Fibroblast of the conjunctiva (primary cell): ENCODE measurements at places on chromosomes 2 and 18.

DNA sequence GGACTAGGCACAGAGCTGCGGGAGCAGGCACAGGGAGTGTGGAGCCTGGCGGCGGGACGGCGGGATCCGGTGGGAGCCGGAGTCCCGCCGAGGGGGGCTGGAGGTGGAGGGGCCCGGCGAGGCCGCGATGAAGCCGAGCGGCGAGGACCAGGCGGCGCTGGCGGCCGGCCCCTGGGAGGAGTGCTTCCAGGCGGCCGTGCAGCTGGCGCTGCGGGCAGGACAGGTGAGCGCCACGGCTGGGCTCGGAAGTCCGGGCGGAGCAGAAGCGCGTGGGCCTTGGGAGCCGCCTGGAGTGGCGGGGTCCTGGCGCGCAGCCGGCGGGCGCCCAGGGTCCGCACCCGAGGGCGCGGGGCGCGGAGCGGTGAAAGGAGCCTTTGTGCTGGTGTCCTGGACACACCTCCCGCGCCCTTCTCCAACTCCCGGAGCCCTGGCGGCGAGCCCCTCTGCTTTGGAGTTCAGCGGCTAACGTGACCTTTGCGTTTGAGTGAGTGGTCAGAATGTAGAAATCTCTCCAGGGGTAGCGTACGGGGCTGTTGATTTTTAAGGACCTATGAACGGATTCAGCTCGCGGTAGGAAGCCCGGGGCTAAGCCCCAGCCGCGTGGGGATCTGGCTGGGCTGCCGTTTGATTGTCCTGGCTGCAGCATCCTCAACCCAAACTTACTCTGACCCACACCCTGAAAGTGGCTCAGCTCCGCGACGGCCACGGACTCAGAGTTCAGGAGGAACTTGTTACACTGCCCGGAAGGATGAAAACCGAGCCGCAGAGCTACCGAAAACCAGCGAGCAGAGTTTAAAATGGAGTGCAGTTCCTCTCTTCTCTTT is 448 bp downstream of the IMPA2 start:
- no peak for DNase-seq

DNA sequence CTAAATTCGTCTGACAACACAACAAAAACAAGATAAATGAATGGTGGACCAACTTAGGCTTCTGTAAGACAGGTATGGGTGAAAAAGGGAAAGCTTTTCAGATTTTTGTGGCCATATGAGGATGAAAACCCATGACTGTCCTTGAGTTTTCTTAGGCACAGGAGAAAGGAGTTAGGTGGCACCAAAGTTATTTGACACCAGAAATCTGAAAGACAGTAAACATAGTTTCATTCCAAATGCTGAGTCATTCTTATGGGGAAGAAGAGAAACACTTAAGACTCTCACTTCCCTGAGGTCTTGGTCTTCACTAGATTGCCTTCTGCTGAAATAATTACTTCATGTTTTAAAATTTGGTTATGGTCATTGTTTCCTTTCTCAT is 5.2 kb upstream of the GPD2 start:
- no peak for DNase-seq

DNA sequence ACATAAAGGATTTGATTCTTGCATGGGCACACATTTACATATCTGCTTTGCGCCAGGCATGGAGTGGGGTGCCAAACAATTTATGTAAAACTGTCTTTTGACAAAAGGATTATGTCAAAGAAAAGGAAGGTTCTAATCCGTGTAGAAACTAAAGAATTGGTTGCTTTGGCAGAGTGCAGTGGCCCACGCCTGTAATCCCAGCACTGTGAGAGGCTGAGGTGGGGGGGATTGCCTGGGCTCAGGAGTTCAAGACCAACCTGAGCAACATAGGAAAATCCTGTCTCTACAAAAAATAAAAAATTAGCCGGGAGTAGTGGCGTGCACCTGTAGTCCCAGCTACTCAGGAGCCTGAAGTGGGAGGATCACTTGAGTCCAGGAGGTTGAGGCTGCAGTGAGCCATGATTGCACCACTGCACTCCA is 1.1 kb upstream of the MTERF4 start:
- DNase-seq, result no peak

GRCh38 chr2:149720615-149721014 is 133.0 kb upstream of the MMADHC start:
- DNase-seq, result no peak

- no peak for DNase-seq
These were observed 114.3 kb downstream of the CACNB4 start for GRCh38 chr2:151984424-151985083.

DNA sequence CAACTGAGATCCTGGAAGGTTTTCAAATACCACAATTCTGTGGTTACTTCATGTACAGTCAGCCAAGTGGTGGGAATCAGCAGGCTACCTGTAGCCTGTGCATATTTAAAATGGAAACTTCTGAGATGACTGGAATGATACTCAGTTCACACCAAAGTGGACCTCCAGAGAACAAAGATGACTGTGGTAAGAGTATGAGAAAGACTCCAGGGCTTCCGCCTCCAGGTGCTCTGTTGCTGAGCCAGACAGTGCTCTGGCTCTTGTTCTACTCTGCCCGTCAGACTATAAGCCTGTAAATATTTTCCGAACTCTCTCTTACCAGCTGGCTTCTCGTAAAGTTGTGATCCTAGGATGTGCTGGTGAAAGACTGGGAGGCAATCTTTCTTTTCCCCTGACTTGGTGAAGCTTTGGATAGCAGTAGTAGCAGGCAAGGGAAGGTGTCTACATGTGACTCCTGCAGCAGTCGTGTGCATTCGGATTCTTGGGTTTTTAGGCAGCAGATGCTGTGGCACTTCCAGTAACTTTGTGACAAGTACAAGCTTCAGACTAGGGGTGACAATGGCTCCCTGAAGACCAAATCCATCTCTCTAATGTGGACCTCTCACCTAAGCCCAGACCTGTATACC is 23.1 kb downstream of the ST3GAL5 start:
- no peak for DNase-seq

DNA sequence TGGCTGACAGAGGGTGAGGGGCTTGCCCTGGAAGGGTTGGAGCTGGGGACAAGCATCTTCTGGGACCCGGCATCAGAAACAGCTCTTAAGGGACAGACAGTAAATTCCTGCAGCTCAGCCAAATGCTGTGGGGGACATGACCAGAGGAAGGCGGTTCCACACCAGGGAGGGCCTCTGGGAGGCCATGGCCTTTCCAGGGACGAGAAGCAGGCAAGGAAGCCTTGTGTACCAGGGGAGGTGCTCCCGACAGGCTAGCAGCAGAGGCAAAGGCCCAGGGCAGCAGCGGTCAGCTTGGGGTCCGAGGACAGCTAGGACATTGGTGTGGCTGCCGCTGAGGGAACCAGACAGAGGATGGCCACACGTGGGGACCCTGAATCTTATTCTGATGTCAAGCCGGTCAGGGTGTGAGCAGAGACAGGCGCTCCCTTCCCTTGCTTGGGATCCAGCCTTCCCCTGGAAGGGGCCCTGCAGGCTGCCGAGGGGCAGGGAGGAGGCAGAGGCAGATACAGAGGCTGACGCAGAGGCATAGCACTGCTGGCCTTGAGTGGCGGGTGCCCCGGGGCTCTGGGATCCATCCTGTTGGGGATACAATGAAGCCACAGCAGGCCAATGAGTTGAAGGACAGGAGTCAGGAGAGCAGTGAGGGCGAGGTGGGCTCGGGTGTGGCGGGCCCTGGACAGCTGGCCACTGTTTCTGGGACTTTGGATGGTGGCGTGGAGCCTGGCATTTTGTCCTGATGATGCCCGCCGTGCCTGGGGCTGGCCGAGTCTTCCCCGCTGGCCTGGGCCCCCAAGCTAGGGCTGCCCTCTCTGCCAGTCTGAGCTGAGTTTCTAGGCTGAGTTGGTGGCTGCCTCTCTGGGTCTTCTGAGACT is 64.1 kb upstream of the GPC1 start:
- no peak for DNase-seq

DNA sequence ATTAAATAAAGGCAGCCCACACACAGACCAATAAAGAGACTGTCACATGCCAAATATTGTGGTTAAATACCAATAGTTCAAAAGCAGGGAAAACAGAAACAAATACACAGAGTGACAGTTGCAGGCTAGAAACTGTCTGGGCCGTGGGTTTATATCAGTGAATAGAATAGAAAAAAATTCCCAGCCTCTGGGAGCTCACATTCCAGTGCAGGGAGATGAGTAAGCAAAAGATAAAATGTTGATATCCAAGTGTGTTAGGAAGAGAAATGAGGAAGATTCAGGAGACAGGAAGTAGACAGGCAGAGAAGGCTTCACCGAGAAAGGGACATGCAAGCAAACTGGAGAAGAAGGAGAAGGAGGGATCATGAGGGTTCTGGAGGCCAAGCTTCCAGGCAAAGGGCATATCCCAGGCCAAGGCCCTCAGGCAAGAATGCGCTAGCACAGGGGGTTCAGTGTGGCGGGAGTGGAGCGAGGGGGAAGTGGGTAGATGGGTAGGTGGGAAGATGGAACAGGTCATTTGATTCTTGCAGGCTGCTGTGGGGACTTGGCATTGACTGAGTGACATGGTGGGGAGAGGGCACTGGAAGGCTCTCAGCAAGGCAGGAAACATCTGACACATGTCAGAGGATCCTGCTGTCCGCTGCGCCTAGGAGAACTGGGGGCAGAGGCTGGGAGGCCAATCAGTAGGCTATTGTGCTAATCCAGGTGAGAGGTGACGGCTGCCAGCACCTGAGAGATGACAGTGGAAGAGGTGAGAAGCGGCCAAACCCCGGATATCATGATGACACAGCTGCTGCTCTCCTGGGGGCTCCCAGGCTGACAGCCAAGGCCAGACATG is 89.2 kb downstream of the ZBTB7C start:
- DNase-seq, result no peak

- DNase-seq, result no peak
These were observed 69.8 kb upstream of the CD302 start for GRCh38 chr2:159867567-159868361.

GRCh38 chr2:220127311-220127710 is 499.9 kb downstream of the SLC4A3 start:
- DNase-seq, result no peak

- no peak for DNase-seq
These were observed 92.0 kb downstream of the SMIM21 start for GRCh38 chr18:75335511-75335910.

DNA sequence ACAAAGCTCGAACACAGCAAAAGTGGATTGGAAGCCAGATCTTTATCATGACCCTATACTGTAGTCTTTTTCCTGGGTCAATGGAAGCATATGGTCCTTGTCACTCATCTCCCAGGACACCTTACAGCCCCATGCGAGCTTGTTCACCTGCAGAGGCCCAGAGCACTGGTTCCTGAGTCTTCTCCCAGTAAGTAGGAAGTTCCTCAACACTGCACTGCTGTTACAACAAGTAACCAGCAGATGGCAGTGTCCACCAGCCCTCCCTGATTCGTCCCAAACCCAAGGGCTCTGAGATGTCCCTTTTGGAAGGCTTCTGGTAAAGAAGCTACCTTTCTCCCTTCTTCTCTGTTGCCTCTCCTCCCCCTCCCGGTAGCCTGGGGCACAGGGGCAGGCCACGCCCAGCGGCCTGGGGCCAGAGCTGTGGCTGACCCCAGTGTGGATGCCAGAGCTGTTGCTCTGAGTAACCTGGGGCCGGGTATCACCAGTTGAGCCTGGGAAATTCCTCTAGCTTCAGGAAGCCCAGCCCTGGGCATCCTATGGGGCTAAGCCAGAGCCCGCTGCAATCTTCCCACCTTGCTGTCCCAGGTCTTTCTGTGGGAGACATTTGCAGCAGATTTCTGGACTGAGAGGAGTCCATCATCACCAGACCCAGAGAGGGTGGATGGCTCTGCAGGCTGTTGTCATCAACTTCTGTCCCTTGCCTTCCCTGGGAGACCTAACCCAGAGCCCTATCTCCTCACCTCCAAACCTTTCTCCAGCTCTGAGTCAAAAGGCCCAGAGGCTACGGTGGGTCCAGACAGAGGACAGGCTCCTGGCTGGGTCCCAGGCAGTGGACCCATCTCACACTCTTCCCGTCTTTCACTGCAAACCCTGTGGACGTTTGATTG is 5.3 kb upstream of the GDF7 start:
- peak; percentile 75 for DNase-seq

DNA sequence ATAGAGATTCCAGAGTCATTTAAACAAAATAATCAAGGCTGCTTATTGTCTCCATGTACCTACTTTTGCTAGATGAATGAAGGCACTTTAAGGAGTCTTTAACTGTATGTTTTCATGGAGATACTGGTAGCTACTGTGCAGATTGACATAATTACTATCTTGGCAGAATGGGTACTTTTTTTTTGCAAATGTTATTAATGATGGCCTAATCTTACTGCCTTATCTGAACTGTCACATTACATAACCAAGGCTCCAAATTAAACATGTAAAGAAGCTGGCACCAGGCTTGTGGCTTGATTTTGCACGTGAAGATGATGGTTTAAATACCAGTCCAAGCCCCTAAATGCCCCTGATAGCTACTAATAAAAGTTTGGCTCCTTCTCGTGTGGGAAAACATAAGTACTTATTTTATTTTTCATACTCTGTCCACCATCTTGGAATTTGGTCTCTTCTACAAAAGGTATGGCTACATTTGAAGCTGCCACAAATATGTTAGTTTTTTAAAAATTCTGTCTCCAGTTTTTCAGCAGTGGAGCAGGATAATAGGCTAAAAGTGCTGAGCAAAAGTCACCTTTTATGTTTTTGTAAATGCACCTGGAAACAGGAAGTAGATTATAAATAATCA is 4.1 kb downstream of the TRIB2 start:
- DNase-seq, result no peak
